NCI-H69 (cell line): ENCODE measurements at places on chromosomes 11 and 22.

GRCh38 chr11:61055776-61056175 is 46.5 kb upstream of the CD5 start:
- DNase-seq = no peak

GRCh38 chr11:33478111-33478573 is 221.0 kb downstream of the HIPK3 start:
- DNase-seq = no peak

DNA sequence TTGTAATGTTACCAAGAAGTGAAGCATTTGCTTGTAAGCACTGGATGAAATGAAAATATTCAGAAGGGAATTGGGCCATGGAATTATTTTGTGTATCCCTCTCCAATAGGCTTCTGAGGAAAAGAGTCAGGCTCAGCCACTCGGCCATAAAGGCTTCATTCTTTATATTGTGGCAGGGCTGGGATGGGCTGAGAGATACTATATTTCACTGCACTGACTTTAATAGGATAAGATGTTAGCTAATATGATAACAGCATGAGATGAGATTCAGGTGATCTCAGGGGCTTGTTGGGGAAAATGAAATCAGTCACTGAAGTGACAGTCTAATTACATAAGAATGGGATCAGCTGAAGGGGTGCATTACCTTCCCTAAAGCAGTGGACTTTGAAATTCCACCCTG is 7.3 kb upstream of the TRIM44 start:
- DNase-seq = peak; percentile 34

- DNase-seq = no peak
Observed at GRCh38 chr11:70540196-70540595, 141.9 kb downstream of the CTTN start.

- no peak for DNase-seq
Observed at GRCh38 chr11:64415286-64415685, 56.3 kb downstream of the RPS6KA4 start.
